Uterus (tissue), 4 donors: ENCODE measurements at places on chromosomes 12 and 14. TPM values are rescaled to one million over a fixed set of nuclear protein-coding genes. Genes with fewer than 3 reads are reported as not detected.
A peak's percentile ranks its signal among the peaks of the same experiment; 100 is the strongest.

- no peak for DNase-seq
These were observed 3.6 kb upstream of the KRT6A start for GRCh38 chr12:52496590-52497071.

DNA sequence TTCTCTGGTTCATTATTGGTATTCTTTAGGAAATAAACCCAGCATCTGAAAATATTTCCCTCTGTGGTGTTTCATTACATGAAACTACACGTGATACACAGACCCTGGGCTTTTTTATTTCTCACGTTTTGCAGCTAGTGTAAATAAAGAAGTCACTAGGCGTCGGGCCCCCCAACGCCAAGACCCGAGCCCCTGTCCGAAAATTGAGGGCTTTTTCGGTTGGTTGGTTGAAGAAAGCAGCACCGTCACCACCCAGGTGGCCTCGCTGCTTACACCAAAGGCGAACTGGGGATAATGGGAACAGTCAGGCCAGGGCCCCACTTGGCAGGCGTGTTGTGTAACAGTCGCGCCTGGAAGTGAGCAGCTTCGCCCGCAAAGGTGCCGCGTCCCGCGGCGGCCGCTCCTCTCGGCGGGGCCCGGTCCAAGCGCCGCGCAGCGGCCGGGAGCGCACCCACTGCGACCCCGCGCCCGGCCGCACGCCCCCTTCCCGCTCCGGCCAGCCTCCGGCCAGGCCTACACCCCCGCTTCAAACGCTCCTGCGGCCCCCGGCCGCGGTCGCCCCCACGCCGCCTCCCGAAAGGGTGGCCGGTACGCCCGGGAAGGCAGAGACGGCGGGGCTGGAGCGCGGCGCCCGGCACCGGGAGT is 1.2 kb downstream of the DUSP16 start:
- peak; percentile 74 for DNase-seq

- DNase-seq: no peak
These were observed at the start of gene ANKLE2 for GRCh38 chr12:132761032-132761920. ANKLE2 (minus strand) TSS chr12:132761832; CDS start chr12:132761798, 34 bp downstream.

DNA sequence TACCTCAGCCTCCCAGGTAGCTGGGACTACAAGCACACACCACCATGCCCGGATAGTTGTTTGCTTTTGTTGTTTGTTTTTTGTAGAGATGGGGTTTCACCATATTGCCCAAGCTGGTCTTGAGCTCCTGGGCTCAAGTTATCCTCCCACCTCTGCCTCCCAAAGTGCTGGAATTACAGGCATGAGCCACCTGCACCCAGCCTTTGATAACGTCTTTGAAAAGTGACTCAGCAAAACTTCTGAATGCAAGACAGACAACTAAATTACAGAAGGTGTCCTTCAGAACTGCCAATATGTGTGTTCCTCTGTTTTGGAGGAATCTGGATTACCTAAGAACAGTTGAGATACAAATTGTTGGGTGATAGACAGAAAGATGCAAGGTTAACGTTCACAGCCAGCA is 99.8 kb downstream of the ESR2 start:
- DNase-seq: no peak

GRCh38 chr14:33685026-33685425 is 265.8 kb downstream of the EGLN3 start:
- no peak for DNase-seq

GRCh38 chr14:66401449-66402095 is 84.6 kb upstream of the CCDC196 start:
- no peak for DNase-seq

- DNase-seq: no peak
These were observed 84.9 kb downstream of the CACNA1C start for GRCh38 chr12:2137711-2138110.

DNA sequence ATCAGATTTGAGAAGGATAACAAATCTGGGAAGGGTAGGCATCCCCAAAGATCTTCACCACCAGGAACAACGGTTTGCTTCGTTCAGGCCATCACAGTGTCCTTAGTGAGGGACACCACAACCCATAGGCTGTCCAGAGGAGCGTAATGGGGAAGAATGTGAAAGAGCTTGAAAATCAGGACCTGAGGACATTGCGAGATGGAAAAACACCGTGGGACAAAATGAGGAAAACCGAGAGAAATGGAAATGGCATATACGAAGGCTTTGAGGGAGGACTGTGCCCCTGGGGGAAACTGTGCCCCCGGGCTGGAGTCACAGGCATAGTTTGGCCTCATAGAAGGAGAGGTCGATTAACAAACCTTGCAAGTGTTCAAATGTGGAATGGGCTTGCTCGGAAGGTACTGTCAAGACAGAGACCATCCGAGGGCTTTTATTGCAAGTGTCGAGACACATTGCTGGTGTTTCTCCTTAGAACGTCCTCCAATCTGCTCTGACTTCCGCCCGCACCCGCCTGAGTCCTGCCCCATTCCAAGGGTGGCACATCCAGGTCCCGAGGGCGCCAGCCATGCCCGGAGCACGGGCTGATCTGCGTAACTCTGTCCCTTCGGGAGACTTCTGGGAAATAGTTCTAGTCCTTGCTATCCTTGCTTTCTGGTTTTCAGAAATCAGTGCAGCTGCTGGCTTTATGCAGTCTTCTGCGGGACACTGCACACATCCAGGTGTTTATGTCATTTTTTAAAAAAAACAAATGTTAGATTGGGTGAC is 885 bp upstream of the PALS1 start:
- peak; percentile 44 for DNase-seq

- DNase-seq: no peak
These were observed 189.4 kb downstream of the NTF3 start for GRCh38 chr12:5621329-5621728.

DNA sequence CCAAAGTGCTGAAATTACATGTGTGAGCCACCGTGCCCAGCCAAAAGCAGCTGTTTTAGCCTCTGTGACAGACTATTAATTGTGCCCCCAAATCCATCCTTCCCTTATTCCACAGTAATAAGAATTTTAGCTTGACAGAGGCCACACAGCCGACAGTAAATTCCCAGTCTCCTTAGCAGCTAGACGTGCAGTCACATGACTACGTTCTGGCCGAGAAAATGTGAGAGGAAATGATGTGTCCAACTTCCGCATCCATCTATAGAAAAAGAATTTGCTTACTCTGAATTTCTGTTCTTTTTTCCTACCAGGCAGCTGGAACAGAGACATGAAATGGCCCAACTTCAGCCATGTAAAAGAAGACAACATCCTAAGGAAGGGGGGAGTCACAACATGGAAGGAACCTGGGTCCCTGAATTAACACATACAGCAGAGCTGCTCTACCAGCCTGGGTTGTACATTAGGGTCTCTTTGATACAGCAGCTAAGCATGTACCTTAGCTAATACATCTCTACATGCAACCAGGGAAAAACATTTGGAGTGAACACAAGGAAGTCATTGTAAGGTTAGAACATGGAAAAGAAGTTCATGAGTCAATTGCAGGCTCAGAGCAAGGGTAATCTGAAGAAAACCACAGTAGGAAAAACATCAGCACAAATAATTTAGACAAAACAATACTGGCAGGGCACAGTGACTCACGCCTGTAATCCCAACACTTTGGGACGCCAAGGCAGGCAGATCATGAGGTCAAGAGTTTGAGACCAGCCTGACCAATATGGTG is 35.5 kb downstream of the CIT start:
- DNase-seq: no peak

DNA sequence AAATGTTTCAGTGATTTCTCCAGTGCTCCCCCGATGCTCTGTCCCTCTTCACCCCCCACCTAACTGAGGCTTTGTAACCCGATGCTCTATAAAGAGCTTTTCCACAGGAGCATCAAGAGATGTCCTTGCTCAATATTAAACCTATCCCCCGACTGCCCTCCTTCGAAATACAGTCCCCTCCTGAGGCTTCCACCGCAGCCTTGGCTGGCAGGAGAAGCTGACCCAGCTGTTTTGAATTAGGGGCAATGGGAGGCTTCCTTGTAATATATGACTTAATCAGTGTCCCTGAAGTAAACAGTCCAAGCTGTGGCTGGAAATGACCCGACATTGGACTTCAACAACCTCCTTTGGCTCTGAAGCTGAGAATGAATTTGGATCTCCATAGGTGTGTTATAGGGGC is 62.4 kb downstream of the TMEM30B start:
- DNase-seq: no peak

- DNase-seq: no peak
These were observed 167.3 kb downstream of the PRKCH start for GRCh38 chr14:61488417-61489401.

CLEC4C gene
- total RNA-seq: not detected

TAMALIN gene
- total RNA-seq: 53.5 TPM

KLC1 gene
- 295 TPM for total RNA-seq

VAMP1 gene
- total RNA-seq: 8.2 TPM

GPR162 gene
- 0.29 TPM for total RNA-seq

NXPH4 gene
- not detected for total RNA-seq

ARMH4 gene
- total RNA-seq: 10.9 TPM

EML5 gene
- 0.26 TPM for total RNA-seq
